ENCODE measurements at places on chromosomes 5 and 9. TPM values are rescaled to one million over a fixed set of nuclear protein-coding genes. Genes with fewer than 3 reads are reported as not detected.
A peak's percentile ranks its signal among the peaks of the same experiment; 100 is the strongest.

The COL5A1 gene
- total RNA-seq: 2.8 TPM

The SPAAR gene
- 4.4 TPM for total RNA-seq

The SPINK6 gene
- not detected for total RNA-seq

The ACTL7A gene
- not detected for total RNA-seq

The HAPLN1 gene
- total RNA-seq: not detected

The CCNJL gene
- total RNA-seq: 0.15 TPM

The PCDHB15 gene
- 0.61 TPM for total RNA-seq

The PCDHB10 gene
- 0.53 TPM for total RNA-seq

The NUTM2F gene
- total RNA-seq: not detected

The ARL14EPL gene
- 0.82 TPM for total RNA-seq

The STING1 gene
- total RNA-seq: 12.5 TPM

- no peak for DNase-seq
Observed at GRCh38 chr9:136381311-136381710, 7.8 kb upstream of the CARD9 start.

GRCh38 chr9:25703701-25704357 is 25.6 kb upstream of the TUSC1 start:
- DNase-seq: no peak

DNA sequence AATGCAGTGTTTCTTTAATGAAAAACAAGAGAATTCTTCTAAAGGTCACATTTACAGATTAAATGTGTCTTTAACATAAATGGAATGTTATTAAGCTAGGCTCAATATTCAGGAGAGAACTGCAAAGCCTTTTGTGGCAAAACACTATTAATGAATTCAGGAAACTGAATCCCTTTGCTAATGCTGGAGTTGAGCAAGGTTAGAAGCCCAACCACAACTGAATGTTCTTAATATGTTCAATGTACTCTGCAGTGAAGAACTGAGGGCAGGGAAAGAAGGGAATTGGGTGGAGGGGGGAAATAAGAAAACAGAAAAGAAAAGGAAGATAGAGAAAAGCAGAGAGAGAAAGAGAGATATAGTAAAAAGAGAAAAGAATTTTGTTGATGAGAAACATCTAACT is 276.7 kb upstream of the TMEM161B start:
- no peak for DNase-seq

DNA sequence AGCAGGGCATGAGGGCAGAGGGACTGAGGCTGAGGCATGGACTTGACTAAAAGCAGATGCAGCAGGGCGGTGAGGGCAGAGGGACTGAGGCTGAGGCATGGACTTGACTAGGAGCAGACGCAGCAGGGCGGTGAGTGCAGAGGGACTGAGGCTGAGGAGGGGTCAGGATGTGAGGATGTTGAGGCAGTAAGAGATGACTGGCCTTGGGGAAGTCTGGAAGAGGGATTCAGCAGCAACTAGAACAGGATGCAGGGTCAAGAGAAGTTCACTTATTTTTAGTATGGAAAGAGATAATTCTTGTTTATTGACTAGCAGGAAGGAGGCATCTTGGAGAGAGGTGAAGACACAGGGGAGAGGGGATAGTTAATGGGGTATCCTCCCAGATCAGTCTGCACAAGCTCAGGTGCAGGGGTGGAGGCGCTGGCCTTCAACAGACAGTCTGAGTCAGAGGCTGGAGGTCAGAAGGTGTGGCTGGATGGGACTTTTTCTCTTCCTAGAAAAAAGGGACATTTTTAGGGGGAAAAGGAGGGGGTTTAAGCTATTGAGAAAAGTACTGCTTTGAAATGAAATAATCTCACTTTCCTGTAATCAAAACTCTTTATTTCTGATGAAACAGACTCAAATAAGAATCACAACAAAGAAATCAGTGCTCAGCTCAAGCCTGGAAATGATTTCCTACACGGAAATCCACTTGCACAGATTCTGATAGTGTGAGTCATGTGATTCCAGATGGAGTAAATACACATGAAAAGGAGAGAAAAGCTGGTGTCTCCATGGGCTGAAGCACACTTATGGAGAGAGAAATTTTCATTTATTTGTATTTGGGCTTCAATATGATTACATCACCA is 130.9 kb downstream of the PALM2AKAP2 start:
- no peak for DNase-seq

DNA sequence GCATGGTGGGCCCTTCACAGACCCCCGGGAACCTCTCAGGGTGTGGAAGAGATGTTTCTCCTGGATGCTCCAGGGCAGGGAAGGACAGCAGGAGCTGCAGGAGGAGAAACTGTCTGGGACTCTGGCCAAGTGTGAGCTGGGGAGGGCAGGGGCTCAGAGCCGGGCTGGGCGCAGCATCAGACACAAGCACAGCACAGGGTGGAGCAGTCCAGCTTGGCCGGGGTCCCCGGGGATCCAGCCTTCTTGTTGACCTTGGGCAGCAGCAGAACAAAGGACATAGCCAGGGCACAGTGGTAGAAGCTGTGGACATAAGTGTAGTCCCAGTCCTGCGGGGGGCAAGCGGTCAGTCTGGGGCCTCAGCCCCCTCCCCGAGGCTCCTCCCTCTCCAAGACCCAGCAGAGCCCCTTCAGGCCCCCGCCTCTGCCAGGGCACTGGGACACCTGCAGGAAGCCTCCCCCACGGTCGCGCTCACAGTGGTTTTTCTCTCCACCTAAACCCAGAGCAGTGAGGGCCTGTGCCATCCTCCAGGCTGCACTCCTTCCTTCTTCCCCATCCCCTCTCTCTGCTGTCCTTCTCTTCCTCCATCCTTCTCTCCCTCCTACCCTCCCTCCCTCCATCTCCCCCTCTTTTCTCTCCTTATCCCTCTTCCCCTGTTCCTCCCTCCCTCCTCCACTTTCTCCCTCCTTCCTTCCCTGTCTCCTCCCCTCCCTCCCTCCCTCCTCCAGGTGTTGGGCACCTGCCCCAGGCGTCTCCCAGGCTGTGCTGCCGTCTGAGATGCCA is 10.1 kb downstream of the MYMK start:
- DNase-seq: no peak

- DNase-seq: no peak
Observed at GRCh38 chr9:33517373-33517772, 6.7 kb upstream of the ANKRD18B start.

GRCh38 chr5:102857076-102857818 is 102.1 kb downstream of the PAM start:
- DNase-seq: peak; percentile 48

DNA sequence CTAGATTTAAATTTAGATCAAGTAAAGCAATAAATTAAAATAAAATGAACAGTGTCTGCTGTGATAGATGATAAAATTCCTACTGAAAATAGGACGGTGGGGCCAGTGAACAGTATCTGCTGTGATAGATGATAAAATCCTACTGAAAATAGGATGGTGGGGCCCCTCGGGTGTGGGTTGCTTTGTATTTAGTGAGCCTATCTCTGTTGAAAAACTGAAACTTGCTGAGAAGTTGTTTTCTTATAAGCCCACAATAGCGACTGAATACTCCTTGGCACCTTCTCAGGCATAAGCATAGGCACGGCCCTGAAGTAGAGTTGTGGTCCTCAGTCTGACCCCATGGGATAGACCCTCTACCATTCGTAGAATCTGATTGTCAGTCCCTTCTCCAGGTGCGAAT is 5.7 kb downstream of the SDHA start:
- no peak for DNase-seq

GRCh38 chr5:176877793-176878331 is 21.3 kb downstream of the HK3 start:
- DNase-seq: no peak

DNA sequence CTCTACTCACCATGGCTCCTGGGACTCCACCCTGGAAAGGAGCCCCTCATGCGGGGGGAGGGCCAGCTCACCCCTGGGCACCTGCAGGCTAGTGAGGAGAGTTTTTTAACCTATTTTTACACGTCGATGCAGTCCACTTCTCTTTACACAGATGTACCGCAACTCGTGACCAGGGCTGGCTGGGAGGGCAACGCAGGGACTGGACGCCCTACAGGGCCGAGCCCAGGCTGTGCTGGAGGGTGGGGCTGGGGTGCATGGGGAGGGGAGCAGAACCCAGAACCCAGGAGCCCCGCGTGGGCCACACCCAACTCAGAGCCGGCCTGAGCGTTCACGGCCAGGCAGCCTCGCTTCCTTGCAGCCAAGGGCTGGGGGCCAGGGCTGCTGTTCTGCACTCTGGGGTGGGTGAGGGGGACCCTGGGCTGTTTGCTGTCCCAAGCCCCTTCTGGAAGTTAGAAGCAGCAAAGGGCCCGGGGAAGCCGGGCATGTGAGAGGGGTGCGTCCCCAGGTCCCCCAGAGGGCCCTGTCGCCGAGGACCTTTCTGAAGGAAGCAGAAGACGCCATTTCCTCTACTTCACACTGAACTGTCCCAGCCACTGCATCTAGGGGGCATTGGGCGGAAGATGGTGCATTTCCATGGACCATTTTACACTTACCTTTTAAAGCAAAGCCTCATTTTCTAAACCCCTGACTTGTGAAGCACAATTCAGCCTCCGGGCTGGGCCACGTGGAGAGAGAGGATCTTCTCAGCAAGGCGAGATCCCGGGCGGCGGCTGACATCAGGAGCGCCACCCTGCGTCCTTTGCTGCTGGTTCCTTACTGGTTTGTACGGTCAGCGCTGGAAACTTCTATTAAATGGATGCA is 90.5 kb downstream of the KCNT1 start:
- no peak for DNase-seq

DNA sequence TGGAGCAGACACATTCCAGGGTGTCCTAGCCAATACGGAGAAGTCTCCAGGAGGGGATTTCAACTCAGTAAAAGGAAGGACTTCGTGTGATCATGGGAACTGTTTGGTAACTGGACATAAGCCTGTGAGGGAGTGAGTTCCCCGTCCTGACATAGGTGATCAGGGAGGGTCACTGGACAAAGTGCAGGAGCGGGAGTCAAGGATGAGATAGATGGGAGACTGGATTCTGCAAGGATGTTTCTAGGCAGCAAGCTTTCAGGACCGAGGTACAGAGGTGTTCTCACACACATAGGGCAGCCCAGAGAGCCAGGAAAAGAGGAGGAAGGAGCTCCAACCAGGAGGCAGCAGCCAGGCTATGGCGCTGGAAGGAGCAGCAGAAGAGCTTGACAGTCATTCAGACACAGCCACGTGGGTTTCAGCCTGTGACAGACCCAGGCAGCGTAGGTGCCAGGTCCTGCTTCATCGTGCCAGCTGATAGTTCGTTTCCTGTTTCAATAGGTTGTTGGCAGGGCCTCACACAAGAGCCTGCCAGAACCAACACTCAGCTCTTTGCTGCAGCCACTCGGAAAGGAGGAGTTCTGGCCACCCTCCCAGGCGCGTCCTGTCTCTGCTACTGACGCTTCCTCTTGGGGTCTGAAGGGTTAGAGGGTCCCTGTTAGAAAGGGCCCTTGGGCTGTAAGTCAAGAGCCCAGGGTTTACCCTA is 84.1 kb downstream of the AMBP start:
- DNase-seq: peak; percentile 77

GRCh38 chr9:86713470-86713869 is 233.8 kb downstream of the GAS1 start:
- no peak for DNase-seq

DNA sequence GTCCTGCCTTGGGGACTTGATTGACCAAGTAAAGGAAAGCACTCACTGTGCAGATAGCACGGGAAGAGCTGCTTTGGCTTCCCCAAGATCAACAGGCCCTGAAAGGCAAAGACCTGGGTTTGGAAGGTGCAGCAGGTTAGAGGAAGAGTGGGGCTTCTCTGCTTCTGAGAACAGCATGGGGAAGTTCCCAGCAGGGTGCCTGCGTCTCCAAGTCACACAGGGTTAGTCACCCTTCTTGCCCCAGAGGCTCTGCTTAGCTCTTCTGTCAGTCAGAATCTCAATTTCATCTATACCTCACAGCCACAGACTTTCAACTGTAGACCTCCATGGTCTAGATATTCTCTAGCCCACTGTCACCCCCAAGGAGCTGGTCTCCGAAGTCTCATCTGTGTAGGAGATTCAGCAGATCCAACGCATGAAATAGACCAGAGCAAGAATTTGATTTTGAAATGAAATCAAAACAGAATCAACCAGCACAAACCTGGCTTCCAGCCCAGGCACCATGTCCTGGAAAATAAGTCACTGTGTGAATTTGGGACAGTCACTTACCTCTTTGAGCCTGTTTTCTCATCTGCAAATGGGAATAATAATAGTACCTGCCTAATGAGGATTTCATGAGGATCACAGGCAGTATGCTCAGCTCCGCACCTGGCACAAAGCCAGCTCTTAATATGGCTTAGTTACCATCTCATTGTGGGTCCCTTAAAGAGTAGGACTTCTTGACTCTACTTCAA is 64.0 kb downstream of the SFXN1 start:
- DNase-seq: no peak

DNA sequence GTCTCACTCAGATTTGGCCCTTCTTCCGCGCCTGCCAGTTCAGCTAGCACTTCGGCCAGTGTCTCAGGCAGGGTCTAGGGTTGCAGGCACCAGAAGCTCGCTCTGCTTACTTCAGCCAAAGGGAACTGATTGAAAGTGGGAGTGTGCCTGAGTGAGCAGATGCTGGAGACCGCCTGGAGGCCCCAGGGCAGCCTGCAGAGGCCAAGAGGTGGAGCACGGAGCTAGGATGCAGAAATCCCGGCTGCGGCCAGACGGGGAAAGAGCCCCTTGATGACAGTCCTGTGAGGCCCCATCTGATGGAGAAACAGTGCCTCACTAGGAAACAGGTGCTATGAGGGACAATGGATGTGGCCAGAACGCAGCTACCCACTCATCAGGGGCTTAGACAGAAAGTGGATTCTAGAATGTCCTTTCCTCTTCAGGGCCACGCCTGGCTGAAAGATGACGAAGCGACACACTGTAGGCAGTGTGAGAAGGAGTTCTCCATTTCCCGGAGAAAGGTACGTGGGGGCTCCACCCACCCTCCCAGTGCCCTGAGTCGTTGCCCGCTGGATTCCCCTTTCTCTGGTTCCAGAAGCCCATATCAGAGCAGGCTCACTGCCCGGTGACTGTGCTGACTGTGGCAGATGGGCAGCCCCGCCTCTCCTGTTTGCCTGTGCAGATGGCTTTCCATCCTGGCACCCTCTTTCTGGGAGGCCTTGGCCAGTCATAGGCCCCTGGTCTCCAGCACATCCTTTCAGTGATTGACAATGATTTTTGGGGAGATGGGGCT is 16.1 kb downstream of the HNRNPH1 start:
- DNase-seq: peak; percentile 25

DNA sequence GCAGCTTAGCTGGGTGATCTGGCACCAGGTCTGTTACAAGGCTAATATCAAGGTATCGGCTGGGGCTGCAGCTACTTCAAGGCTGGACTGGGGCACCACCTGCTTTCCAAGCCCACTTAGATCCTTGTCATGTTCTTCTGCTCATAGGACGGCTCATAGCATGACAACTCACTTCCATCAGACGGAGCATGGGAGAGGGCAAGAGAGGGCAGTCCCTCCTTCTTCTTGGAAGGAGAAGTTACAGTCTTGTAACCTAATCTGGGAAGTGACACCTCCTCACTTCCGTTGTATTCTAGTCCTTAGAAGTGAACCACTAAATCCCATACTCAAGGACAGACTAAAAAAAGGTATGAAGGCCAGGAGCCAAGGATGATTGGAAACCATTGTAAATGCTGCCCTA is 258.2 kb downstream of the MAST4 start:
- DNase-seq: no peak

All from gastrocnemius medialis (tissue), 4 donors.